ENCODE measurements at places on chromosomes 13 and 19. TPM values are rescaled to one million over a fixed set of nuclear protein-coding genes. Genes with fewer than 3 reads are reported as not detected.

- DNase-seq, result no peak
Observed at GRCh38 chr13:95536632-95537241, 15.8 kb upstream of the CLDN10 start.

DNA sequence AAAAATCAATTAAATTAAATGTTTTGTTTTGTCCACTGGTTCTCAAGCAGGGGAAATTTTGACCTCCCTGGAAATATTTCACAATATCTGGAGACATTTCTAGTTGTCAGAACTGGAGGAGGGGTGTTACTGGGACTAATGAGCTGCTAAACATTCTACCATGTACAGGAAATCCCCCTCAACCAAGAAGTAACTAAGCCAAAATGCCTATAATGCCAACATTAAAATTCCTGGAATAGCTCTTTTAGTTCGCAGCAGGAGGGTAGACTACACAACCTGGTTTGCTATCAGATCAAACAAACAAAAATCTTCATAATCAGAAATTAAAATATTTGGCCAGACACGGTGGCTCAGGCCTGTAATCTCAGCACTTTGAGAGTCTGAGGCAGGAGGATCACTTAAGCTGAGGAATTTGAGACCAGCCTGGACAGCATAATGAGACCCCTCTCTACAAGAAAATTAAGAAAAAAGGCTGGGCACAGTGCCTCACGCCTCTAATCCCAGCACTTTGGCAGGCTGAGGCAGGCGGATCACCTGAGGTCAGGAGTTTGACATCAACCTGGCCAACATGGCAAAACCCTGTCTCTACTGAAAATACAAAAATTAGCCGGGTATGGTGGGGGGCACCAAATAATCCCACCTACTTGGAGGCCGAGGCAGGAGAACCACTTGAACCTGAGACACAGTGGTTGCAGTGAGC lies 13.7 kb upstream of the SMARCA4 start:
- no peak for DNase-seq

The KLK11 gene
- total RNA-seq, result 0.62 TPM

DNA sequence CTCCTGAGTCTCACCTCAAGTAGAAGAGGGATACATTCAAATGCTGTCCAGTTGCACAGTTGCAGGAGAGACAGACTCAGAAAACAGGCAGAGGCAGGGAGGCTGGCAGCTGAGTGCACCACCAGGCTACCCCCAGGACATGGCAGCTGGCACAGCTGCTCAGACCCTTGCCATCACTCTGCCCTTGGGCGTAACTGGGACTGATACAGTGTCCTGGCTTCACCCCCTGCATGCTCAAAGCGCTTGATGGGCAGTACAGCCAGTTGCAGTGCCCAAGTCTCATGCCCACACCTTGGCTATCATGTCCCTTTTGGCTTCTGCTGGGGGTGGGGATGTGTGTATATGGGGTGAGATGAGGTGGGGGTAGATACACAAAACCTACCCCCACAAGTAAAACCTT lies 5.5 kb upstream of the PEPD start:
- DNase-seq, result no peak

DNA sequence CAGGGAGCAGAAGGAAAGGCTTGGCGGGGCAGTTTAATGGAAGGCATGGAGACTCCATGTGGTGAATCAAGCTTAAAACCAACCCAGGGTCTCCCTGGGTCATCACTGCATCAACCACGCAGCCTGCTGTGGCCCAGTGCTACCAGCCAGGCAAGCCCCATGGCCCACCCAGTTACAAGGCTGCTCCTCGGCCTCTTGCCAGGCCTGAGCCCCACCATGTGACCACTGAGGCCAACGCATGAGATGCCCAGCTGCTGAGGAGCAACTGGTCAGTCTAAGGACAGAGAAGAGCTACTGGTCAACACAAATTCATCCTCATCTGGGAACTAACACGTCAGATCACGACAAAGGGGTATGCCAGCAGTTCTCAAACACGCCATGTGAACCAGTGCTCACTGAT lies 15.4 kb upstream of the KPTN start:
- DNase-seq, result no peak

GRCh38 chr13:42328672-42329071 lies 56.7 kb downstream of the AKAP11 start:
- no peak for DNase-seq
